ENCODE measurements at places on chromosomes 2 and 18. TPM values are rescaled to one million over a fixed set of nuclear protein-coding genes. Genes with fewer than 3 reads are reported as not detected.

GRCh38 chr2:24618144-24618543 is 127.1 kb downstream of the NCOA1 start:
- DNase-seq = no peak

- DNase-seq = no peak
Observed at GRCh38 chr2:60498127-60498815, 55.2 kb downstream of the BCL11A start.

CABYR gene
- total RNA-seq = 37.3 TPM

DNA sequence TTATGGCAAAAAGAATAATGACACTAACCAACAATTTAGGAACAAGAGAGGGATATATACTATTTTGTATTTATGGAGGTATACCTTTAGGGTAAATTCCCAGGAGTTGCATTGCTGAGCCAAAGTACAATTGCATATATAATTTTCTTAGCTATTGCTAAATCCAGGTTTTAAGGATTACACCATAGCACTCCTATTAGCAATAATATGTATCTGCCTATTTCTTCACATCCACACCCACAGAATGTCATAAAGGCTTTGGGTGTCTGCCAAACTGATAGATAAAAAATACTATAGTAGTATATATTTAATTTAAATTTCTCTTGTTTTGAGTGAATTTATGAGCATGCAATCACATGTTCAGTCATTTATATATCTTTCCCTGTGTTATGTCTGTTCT is 11.5 kb upstream of the SERPINB13 start:
- DNase-seq = no peak

DPP10 gene
- total RNA-seq = 53.0 TPM

DNA sequence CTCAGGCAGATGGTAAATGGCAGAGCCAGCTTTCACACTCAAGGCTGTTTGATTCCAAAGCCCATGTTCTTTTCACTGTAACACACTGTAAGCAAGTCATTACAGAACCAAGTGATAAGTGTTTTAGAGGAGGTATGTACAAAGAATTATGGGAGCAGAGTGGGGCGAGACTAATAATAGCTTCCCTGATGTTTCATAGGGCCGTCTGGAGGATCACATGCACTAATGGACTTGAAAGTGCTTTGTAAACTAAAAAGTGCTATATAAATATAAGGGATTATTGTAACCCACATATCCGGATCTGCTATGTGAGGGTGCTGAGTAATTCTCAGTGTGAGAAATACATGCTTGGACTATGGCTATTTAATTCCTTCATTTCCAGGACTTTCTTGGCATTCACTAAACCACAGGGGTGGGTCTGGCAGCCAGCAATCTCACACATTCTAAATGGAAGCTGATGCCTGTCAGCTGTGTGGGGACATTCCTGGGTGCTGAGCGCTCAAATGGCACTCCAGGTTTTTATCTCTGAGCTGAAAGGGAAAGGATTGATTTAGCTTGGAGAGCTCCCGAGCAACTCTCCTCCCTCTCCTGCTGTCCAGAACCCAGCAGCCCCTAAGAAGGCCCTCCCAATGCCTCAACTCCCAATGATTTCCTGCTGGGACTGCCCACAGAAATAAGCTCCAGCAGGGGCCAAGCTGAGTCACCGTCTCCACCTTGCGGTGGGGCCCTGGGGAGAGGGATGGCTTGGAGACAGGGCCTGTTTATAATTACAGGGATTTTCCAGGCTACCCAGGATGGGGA is 222.8 kb downstream of the SOX11 start:
- no peak for DNase-seq

WNT10A gene
- not detected for total RNA-seq

EVX2 gene
- total RNA-seq = not detected

GRCh38 chr2:203685081-203685621 is 21.3 kb upstream of the CD28 start:
- DNase-seq = peak; percentile 91

RAMP1 gene
- 0.52 TPM for total RNA-seq

- no peak for DNase-seq
Observed at GRCh38 chr2:201858281-201859184, 52.2 kb downstream of the CDK15 start.

DNA sequence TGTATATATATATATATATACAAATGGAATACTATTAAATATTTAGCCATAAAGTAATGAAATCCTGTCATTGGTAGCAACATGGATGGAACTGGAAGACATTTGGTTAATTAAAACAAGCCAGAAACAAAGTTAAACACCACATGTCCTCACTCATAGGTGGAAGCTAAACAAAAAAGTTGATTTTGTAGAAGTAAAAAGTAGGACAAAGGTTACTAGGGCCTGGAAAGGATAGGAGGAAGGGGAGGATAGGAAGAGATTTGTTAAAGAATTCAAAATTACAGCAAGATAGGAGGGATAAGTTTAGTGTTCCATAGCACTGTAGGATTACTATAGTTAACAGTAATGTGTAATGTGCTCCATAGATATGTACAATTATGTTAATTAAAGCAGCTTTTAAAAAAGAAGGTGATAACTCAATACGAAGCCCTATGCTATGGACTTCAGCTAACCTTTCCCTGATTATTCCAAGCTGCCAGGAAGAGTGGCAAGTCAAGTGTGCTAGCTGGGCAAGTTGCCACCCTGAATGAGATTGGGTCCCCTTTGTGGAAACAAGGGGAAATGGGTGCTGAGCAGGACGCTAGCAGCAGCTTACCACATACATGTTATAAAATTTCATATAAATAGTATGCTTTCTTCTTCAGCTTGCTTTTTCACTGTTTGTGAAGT is 12.3 kb downstream of the MERTK start:
- no peak for DNase-seq

All from NCI-H460 (cell line).